LHCN-M2 (cell line): ENCODE measurements at places on chromosomes 4 and X.

GRCh38 chr4:73668782-73669201, 48.6 kb upstream of the RASSF6 start:
- DNase-seq, result no peak

- peak; percentile 85 for DNase-seq
Measured at GRCh38 chrX:45479835-45480422, 279.3 kb upstream of the DIPK2B start.

- DNase-seq, result peak; percentile 31
Measured at GRCh38 chr4:106315476-106315967, 487 bp downstream of the TBCK start.

- no peak for DNase-seq
Measured at GRCh38 chr4:66475596-66475995, 805.3 kb upstream of the EPHA5 start.

GRCh38 chr4:20086067-20086798, 165.5 kb upstream of the SLIT2 start:
- DNase-seq, result no peak

- peak; percentile 47 for DNase-seq
Measured at GRCh38 chrX:56729152-56729850, at the start of gene NBDY. Gene NBDY, plus strand, starts transcription at chrX:56729243. Its CDS starts 111 bp downstream, at chrX:56729354.

DNA sequence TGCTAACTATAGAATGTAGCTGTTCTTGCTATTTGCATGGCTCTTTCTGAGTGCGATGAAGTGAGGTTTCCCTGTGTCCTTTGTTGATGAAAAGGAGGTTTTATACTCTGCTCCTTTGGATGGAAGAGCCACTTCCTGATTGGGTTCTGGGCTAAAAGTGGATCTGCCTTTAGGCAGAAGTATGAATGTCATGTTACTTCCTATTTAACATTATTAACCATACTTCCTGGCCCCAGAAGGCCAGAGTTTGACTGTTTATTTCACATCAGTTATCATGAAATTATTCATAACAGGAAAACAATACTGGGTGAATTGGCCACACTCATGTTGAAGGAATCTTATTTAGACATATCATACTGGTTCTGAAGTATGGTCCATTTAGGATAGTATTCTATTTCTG, 386.2 kb downstream of the PCDH7 start:
- no peak for DNase-seq

- DNase-seq, result no peak
Measured at GRCh38 chr4:40564815-40565483, 64.7 kb downstream of the RBM47 start.

- DNase-seq, result no peak
Measured at GRCh38 chrX:148867596-148867995, 367.2 kb downstream of the AFF2 start.

DNA sequence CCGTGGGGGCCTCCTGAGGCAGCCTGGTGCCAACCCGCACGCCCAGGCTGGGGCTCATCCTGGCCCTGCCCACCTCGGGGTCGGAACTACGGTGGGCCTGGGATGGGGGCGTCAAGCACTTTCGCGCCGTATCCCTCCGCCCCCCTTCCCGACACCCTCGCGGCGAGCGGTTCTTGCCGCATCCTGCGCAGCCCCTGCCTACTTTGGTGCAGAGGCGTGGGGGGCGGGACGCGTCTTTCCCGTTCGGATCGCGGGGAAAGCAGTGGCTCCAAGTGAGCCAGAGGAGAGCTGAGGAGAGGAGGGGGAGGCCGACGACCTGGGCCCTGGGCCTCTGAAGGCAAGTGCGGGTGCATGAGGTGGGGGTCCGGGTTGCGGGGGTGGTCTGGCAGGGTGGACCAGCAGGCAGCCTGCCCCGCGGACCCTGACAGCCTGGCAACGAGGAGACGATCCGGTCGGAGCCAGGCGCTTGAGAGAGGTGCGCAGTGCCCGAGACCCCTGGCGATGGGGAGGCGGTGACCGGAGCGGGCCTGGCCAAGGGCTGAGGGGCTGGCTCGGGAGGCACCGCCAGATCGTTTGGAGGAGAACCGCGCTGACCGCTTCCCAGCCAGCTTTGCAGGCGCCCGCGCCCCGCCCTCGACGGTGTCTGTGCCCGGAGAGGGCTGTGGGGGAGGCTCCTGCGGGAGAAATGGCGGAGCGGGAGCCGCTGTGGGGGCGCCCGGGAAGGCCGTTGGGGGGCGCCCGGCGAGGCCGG, at the start of gene GPRASP2:
TSS of gene GPRASP2 (plus strand) at position 233 of the 751 bp plus-strand sequence. CDS start 2,422 bp downstream, outside the sequence.
- peak; percentile 12 for DNase-seq
